ENCODE measurements at places on chromosomes 11 and 22.

DNA sequence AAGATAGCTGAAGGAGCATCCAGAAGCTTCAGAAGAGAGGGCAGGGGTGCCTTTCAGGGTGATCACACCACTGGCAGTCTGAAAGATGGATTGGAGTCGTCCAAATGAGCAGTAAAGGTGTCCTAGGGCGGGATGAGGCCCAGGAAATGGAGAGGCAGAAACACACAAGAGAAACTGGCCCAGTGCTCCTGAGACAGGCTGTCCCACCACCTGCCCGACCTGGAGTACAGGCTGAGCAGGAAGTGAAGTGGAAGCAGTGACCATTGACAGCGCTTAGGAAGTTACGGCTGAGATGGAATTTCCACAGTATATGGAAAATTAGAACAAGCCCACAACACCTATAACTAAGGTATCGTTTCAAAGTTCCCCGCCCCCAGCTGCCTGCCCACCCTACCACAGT lies 16.1 kb downstream of the EIF3F start:
- no peak for DNase-seq

DNA sequence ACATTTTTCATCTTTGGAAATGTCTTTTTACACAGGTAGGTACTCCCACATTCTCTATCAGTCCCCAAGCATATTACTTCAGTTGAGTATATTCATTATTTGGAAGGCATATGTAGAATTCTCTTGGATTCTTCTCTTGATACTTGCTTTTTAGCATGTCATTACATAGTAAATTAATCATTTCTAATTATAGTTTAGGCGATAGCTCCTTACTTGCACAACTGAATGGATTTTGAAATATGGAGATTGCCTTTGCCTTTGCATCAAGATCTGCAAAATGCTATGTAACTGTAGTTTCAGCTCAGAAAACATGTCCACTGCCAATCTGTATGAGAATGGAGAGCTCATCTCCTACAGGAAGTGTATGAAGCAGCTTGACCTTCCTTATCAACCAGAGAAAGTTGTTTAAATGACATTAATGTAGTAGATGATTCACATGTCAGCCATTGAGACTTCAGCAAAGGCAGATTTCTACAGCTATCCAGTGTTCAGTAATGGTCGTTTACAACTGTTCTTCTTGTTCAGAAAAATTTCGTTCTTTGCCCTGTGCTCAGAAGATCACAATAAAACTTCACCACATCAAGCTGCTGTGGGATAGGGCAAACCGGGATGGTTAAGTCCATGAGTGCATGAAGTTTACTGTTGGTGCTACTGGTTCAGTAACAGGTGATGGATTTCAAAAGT lies 61.6 kb downstream of the PPP6R3 start:
- DNase-seq: no peak

- DNase-seq: no peak
Observed at GRCh38 chr11:130431801-130432200, 3.4 kb upstream of the ADAMTS8 start.

DNA sequence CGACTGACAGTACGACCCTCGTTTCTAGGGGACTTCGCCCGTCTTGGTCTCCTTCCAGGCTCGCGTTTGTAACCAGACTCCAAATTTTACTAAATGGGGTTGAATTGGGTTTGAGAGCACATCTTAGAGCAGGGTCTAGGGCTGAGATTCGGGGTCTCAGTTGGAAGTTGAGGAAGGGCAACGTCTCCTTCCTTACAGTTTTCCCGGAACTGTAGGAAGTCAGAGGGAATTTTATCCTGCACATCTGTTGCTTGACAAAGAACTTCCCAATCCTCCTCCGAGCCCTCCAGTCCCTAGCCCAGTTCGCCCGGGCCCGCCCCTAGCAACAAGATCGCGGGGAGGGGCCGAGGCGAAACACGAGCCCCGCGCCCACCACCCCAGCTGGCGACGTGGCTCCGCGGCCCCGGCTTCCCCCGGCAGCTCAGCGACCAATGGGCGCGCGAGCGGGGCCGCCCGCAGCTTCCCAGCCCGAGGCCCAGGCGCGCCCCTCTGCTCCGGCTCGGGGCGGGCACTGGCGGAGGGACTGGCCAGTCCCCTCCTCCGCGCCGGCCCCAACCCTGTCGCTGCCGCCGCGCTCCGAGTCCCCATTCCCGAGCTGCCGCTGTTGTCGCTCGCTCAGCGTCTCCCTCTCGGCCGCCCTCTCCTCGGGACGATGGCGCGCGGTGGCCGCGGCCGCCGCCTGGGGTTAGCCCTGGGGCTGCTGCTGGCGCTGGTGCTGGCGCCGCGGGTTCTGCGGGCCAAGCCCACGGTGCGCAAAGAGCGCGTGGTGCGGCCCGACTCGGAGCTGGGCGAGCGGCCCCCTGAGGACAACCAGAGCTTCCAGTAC lies at the start of gene RCN1:
RCN1 (plus strand) TSS at position 530 of the 826 bp plus-strand sequence; CDS start at position 653, 123 bp downstream.
- peak; percentile 78 for DNase-seq

DNA sequence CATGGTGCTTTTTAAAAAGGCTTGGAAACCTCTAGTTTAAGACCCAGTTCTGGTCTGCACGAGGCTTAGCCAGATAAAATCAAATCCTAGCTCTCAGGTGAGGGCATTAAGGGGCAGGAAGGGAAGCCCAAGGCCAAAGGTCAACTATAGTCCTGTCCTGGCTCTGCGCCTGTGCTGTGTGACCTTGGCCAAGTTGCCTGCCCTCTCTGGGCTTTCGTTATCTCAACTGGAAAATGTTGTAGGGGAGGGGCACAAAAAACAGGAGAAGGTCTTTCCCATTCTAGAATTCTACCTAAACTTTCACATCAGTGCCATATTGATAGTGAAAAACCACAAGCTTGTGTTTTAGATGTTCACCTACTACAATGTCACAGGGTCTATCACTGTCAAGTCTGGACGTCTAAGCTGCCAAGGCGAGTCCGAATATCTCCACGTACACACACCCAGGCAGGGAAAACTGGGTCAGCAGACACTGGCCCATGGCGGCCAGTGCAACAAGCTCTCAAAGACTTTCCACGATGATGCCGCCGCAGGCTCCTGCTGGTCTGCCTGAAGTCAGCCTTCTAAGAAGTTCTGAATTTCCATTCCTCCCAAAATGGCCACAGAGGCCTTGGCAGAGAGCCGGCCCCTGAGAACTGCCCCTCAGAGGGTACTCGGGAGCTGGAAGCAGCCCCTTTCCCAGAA lies 18.0 kb downstream of the MN1 start:
- DNase-seq: no peak

GRCh38 chr11:78504181-78504580 lies 70.5 kb downstream of the NARS2 start:
- DNase-seq: peak; percentile 45

DNA sequence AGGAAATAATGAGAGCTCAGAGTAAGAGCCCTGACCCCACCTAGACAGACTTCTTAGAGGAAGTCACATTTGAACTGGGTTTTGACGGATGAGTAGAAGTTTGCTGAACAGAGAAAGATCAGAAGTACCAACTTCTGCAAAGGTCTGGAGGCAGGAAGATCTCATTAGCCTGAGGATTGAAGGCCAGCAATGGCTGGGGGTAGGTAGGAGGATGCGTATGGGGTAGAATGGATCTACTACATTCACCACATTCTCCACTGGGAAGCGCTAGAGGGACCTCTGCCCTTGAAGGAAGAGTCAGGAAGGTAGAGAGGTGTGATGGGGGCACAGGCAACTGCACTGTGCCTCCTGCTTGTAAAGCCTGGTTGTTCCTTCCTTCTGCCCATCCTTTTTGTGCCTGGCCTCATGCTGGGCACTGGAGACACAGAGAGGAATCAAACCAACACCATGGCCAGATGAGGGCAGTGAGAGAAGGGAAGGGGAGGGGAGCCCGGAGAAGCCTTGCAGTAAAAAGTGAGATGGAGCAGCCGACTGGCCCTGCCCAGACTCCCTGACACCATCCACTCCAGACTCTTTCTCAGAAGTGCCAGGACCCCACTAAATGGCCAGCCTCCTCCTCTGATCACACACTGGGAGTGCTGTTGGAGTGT lies 4.9 kb downstream of the TPBGL start:
- no peak for DNase-seq

- DNase-seq: no peak
Observed at GRCh38 chr11:64403106-64403505, 44.1 kb downstream of the RPS6KA4 start.

DNA sequence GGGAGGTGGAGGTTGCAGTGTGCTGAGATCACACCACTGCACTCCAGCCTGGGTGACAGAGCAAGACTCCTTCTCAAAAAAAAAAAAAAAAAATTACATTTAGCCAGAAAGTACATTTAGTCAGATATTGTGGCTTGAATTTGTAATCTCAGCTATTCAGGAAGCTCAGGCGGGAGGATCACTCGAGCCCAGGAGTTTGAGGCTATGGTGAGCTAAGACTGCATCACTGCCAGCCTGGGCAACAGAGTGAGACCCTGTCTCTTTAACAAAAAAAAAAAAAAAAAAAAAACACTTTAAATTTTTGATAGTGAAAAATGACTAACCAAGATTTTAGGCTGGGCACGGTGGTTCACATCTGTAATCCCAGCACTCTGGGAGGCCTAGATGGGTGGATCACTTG lies 27.3 kb downstream of the MRTFA start:
- no peak for DNase-seq

DNA sequence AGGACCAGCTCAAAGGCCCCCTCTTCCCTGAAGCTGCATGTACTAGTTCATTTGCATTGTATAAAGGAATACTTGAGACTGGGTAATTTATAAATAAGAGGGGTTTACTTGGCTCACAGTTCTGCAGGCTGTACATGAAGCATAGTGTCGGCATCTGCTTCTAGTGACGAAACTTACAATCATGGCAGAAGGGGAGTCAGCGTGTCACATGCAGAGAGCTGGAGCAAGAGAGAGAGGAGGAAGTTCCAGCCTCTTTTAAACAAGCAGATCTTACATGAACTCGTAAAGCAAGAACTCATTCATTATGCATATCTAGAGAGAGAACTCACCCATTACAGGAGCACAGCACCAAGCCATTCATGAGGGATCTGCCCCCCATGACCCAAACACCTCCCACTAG lies 7.1 kb upstream of the HMGXB4 start:
- DNase-seq: no peak

- DNase-seq: no peak
Observed at GRCh38 chr11:2849994-2850770, 35.4 kb downstream of the CDKN1C start.

DNA sequence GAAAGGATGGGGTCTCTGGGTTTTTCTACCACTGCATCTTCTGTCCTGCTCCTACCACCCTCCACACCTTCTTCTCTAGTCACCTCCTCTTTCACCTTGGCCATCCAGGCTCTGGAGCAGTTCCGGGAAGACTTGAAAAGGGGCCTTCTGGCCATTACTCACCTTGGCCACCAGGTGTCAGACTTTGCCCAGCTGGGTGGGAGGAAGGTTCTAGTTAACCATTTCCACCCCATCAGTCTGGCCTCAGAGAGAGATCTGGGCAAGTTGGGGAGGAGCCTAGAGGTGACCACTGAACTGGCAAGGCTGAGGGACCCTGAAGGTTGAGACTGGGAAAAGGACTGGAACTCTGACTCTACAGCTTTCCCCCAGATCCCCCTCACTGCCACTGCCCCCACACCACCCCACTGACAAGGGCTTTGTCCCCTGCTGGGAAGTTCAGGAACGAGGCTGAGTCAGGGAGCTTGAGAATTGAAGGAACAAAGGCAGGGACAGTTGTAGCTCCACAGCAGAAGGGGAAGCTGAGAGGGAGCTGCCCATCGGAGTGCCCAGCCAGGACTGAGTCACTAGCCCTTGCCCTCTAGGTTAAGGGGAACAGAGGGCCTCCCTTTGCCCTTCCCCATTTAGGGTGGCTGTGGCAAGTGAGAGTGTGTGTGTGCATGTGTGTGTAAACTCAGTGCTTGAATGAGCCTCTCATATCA lies 3.7 kb upstream of the POLD4 start:
- DNase-seq: peak; percentile 78

GRCh38 chr11:14308897-14309387 lies 50.0 kb downstream of the RRAS2 start:
- DNase-seq: no peak

- no peak for DNase-seq
Observed at GRCh38 chr22:46852771-46853170, 90.3 kb downstream of the TBC1D22A start.

- no peak for DNase-seq
Observed at GRCh38 chr11:114377612-114378267, 22.6 kb downstream of the C11orf71 start.

DNA sequence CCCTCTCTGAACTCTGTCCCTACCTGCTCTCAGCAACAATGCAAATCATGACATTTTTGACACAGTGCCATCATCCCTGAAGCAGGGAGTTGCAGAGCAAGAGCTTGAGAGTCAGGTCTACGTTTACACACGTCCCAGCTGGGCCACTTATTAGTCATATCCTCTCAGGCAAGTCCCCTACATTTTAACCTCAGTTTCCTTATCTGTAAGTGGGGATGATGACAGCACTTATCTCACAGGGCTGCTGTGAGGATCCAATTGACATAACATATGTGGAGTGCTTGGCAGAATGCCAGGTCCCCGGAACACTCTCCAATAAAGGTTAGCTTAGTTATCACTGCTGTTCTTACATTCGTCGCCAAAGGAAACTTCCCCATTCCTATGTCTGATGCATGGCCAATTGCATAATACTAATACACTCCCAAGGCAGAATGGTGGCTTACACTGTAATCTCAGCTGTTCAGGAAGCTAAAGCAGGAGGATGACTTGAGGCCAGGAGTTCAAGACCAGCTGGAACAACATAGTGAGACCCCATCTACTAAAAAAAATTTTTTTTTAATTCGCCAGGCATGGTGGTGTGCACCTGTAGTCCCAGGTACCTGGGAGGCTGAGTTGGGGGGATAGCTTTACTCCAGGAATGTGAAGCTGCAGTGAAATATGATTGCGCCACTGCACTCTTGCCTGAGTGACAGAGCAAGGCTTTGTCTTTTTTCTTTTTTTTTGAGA lies 16.6 kb downstream of the ASCC2 start:
- peak; percentile 54 for DNase-seq

DNA sequence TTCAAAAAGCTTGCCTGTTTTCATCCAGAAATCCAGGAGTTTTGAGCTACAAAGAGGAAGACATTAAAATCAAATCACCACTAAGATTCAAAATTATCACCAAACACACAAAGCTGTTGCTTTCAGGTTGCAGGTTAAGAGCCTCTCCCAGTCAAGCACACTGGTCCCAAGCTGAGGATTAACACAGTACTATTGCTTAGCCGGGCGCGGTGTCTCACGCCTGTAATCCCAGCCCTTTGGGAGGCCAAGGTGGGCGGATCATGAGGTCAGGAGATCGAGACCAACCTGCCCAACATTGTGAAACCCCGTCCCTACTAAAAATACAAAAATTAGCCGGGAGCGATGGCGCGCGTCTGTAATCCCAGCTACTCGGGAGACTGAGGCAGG lies 1165.1 kb downstream of the LRRC4C start:
- no peak for DNase-seq

GRCh38 chr22:33515795-33516194 lies 404.5 kb downstream of the LARGE1 start:
- DNase-seq: no peak

DNA sequence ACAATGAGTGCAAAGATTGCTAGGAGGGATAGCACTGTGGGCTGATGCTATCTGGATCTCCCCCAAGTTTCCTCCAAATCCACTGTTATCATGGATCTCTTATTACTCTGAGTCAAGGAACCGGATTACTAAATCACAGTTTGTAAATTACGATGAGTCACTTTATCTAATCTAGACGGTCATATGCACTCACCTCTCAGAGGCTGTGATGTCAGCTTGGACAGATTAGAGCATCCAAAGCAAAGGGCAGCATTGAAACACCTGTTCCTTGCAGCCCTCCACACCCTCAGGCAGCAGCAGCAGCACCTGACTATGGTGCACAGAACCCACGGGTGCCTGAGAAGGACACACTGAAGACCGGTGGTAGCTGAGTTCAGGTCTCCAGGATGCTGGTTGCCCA lies 14.0 kb upstream of the POU2AF1 start:
- DNase-seq: no peak

GRCh38 chr11:27700351-27701301 lies at the start of gene BDNF:
BDNF (minus strand) TSS chr11:27700455; CDS start chr11:27658564, 41,891 bp downstream.
- no peak for DNase-seq

Data from hematopoietic multipotent progenitor cell (in vitro differentiated cells).